ENCODE measurements at places on chromosomes 12 and 14.

DNA sequence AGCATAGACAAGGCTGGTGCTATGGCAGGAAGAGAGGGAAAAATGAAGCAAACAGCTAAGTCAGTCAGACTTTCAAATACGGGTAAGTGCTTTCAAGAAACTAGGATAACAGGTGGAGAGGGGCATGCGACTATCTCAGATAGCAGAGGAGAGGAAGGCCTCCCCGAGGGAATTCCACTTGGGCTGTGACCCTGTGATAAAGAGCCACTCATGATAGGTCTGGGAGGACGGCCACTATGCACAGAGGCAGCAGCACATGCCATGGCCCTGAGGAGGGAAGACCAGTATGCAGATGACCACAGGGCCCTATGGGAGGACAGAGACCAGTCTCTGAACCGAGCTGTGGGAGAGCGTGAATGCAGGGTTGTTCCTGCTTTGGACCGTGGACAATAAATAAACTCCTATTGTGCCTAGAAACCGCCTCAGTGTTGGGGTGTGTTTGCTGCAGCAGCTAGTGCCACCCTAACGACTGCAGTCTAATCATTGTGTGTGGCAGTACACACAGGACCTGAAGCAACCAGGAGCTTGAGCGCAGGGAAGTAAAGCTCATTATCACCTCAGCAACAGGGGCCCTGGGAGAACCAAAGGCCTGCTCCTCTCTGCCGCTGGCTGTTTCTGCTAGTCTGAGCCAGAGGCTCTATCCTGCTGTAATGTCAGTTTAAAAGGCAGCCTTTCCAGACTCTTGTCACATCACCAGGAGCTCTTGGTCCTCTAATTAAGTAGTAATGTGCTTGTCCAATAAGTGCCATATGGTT, 119.1 kb downstream of the CACNA1C start:
- no peak for DNase-seq

GRCh38 chr12:49563951-49564685, 3.8 kb downstream of the MCRS1 start:
- DNase-seq, result no peak

DNA sequence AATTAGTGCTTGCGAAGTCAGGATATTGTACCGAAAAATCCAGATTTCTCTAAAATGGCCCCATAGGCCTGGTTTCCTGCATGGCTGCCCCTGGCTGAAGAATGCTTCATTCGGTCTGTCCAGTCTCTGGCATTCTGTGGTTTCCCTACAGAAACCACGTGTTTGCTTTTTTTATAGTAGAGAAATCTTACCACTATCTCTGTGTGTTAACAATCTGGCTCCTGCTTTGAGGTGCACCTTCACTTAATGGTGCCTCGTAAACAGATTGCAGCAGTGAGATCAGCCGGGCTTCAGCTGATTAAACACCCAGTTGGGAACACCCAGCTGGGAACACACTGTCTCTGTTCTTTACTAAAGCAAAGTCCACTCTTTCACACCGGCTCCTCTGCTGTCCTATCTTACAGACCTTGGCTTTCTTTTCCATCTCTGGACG, 6.7 kb upstream of the DNAAF2 start:
- no peak for DNase-seq

DNA sequence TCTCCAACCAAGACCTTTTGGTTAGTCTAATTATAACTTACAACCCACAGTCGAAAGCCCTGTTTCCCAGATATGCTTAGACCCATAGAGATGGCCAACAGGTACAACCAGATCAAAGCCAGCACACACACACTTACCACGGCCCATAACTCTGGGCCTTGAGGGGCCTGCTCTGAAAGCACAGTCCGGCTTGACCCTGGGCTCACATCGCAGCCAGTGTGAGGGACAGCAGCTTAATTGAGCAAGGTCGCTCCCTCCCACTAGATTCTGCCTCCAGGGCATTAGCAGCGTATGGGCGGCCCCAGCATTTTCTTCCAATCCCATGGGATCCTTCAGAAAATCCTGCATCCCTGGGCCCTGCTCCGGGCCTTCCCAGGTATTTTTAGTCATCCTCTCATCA, 157.4 kb upstream of the FKBP4 start:
- DNase-seq, result no peak

GRCh38 chr12:49944718-49945117, 5.8 kb upstream of the AQP2 start:
- DNase-seq, result no peak

- DNase-seq, result no peak
Observed at GRCh38 chr12:114611145-114612018, 72.6 kb downstream of the TBX3 start.

DNA sequence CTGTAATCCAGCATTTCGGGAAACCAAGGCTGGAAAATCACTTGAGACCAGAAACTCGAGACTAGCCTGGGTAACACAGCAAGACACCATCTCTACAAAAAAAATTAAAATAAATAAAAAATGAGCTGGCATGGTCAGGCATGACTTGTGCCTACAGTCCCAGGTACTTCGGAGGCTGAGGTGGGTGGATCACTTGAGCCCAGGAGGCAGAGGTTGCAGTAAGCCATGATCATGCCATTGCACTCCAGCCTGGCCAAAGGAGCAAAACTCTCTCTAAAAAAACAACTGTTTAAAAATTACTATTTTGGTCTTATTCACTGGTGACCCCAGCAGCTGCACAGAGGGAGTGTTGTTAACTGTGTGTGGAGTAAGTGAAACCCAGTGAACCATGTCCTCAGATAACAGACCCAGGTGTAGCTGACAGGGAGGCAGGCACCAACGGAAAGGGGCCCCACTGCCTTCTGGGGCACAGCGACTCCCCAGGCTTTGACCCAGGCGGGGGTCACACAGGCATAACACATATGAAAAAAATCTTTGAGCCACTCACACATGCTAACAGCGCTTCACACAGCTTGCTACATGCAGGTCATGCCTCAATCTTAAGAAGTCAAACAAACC, 12.1 kb downstream of the DDX54 start:
- DNase-seq, result no peak

Measured in activated naive CD4-positive, alpha-beta T cell (primary cell).